ENCODE measurements at places on chromosomes 6 and 20. TPM values are rescaled to one million over a fixed set of nuclear protein-coding genes. Genes with fewer than 3 reads are reported as not detected.

GRCh38 chr6:110366256-110366655 is 8.1 kb upstream of the METTL24 start:
- no peak for DNase-seq

DNA sequence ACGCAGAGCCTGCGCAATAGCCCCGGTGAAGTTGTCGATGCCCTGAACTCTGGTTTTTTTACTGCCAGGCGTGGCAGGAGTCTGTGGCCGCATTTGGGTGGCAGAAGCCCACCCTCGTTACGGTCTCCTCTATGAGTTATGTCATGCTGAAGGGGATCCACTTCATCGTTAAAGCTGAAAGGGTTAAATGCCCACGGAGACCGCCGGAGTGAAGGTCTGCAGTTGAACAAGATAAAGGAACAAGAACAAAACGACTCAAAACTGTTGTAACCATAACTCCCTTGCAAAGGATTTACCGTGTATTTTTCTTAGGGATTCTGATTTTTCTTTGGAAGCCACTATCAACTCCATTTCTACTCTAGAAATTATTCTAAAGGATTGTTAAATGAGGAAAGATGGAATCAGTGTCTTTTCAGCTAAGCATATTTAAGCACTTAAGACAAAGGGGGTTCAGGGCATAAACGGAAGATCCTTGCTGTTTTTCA is 501 bp upstream of the ELOVL5 start:
- DNase-seq: no peak

DNA sequence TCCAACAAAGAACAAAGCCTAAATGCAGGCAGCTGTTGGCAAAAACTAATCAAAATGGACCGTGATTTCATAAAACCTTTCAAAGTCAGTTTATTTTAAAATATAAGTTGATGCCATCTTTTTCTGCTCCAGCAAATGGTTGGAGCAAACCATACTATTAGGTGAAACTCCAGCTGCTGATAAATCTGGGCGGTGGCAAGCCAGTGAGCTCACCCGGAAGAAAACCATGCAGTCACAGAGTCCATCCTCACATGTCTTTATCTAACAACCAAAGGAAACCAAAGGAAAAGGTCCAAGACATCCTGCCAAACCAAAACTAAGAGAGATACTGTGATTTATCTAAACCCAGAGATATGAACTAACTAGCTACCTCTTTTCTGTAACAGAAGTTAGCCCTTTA is 72.6 kb downstream of the HIVEP2 start:
- DNase-seq: no peak

PPIL6 gene
- 0.16 TPM for total RNA-seq

DNA sequence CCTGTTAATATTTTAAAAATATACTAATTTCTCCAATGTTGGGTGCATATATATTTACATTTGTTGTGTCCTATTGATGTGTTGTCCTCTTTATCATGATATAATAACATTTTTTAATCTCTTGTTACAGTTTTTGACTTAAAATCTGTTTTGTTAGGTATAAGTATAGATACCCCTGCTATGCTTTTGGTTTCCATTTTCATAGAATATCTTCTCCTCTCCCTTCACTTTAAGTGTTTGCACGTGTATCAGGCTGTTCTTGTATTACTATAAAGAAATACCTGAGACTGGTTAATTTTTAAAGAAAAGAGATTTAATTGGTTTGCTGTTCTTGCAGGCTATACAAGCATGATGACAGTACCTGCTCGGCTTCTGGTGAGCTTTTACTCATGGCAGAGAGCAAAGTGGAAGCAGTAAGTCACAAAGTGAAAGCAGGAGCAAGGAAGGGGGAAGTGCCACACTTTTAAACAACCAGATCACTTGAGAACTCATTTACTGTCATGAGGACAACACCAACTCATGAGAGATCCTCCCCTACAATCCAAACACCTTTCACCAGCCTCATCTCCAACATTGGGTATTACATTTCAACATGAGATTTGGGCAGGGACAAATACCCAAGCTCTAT is 340.5 kb upstream of the SYNCRIP start:
- no peak for DNase-seq

- DNase-seq: no peak
Measured at GRCh38 chr6:44003345-44004061, 123.7 kb downstream of the MRPL14 start.
